ENCODE measurements at places on chromosomes 12 and 14.
A peak's percentile ranks its signal among the peaks of the same experiment; 100 is the strongest.

- DNase-seq, result no peak
Observed at GRCh38 chr14:63273129-63273528, 45.6 kb downstream of the GPHB5 start.

DNA sequence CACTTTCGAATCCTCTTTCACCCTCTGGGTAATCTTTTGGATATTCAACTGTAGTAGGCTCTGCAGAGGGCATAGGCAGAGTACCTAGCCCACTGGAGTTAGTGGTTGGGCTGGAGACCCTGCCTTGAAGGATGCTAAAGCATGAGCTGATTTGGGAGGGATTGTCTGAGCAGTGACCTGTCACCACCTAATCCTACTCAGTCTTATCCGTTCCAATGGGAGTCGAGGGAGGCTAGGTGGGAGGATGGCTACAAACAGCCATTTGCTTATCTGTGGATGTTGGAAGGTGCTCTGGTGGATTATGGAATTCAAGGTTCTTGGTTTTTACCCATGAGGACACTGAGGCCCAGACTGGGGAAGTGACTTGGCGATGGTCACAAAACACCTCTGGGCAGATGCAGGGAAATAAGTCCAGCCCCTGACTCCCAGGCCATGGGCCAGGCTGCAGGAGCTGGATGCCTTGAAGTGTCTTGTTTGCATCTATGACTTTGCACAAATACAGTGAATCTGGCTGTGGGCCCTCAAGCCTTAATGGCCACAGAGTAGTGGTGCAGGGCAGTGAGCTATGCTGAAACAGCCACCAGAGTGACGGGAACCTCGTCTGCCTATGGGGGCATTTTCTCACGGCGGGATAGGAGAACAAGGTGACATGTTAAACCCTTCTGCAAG, 3.7 kb downstream of the KMT5A start:
- DNase-seq, result no peak

GRCh38 chr14:89239023-89239422, 178.0 kb downstream of the FOXN3 start:
- DNase-seq, result no peak

DNA sequence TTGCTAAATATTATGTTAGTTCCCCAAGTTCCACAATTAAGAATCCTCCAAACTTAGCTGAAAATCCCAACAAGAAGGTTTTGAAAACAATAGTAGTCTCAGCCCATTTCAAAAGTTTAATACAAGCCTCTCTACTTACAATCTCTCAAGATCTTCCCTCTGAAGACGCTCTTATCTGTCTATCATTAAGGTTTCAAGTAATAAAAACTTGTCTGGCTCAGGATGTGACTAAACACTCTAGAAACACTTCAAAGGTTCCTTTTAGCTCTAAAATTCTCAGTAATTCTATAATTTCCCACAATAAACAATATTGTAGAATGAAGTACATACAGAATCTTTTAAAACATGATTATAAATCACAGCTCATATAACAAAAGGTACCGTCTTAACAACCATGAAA, 16.3 kb downstream of the YAF2 start:
- no peak for DNase-seq

GRCh38 chr12:105741786-105742566, 396.8 kb downstream of the NUAK1 start:
- DNase-seq, result no peak

GRCh38 chr12:72888693-72889092, 616.5 kb downstream of the TRHDE start:
- DNase-seq, result no peak

- peak; percentile 79 for DNase-seq
Observed at GRCh38 chr12:51531978-51532497, 59.0 kb upstream of the SCN8A start.

GRCh38 chr12:30823764-30824163, 69.0 kb upstream of the CAPRIN2 start:
- DNase-seq, result no peak

DNA sequence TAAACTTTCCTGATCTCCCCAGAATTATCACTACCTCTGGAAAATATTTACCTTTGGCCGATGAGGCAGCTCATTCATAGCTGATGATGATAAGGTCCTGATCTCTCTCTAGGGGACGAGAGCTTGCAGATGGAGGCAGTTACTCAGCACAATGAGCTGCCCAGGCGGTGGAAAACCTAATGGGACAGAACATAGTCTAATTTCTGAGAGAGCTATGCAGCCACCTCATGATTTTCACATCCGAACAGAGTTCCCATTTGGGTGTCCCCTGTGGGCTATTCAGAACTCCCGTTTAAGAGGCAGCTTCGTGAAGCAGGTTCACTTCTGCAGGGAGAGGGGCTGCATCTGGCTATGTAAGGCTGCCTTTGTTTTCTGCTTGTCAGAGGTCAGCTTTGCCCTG, 724.6 kb upstream of the TMEM132C start:
- DNase-seq, result no peak

GRCh38 chr12:47939009-47939601, 24.3 kb upstream of the TMEM106C start:
- no peak for DNase-seq

GRCh38 chr12:71166280-71166679, 8.5 kb upstream of the TSPAN8 start:
- DNase-seq, result no peak

DNA sequence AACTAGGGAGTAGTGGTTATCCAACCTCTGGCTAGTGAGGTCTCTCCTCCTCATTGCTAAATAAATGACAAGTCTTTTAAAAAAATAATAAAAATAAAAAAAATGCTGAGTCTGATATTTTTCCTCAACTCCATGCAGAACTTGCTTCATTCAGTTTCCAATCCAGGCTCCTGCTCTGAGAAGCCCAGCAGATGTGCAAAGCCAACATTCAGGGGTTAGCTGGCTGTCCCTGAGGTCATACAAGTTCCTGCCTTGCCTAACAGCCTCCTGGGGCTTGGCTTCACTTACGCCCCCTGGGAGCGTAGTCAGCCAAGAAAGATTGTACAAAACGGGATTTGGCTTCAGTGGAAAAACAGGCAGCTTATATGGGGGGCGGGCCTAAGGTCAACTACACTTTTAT, 23.3 kb downstream of the RTRAF start:
- no peak for DNase-seq

DNA sequence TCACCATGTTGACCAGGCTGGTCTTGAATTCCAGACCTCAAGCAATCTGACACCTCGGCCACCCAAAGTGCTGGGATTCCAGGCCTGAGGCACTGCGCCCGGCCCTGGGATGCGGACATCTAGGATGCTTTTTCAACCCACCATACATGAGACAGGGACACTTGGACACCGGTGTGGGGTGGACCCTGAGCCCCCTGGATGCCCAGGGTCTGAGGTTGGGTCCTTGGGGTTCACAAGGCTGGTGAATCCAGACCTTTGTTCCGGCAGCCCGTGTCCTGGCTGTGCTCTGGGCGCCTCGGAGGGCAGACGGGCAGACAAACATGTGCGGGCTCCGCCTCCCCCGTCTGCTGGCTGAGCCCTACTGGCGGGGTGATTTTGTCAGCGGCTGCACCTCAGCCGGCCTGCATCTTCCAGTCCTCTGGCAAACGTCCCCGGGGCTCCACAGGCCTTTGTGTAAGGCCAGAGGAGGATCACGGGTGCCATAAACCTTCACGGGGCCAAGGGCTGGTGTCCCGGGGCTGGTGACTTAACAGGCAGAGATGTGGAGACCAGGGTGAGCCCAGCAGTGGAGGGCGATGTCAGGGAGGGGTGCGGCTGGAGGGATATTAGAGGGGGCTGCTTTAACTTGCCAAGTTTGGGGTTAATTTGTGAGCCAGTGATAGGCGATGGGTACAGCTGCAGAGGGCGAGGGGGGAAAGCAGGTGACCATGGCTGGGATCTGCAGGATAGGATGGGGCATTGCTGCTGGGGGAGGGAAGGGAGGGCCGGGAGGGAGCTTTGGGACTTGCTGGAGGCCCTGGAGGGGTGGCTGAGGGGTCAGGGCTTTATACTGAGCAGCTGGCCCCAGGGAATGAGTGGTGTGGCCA, 5.8 kb downstream of the ASPG start:
- DNase-seq, result no peak

GRCh38 chr14:75824318-75824717, 157.5 kb downstream of the TGFB3 start:
- DNase-seq, result no peak

- DNase-seq, result no peak
Observed at GRCh38 chr12:45611061-45611460, 118.4 kb upstream of the ARID2 start.

Measured in activated CD4-positive, alpha-beta T cell treated with anti-CD3 and anti-CD28 coated beads for 4 hours (primary cell).